Sigmoid colon (tissue), 7 donors: ENCODE measurements at places on chromosomes 5 and 9. TPM values are rescaled to one million over a fixed set of nuclear protein-coding genes. Genes with fewer than 3 reads are reported as not detected.
A peak's percentile ranks its signal among the peaks of the same experiment; 100 is the strongest.

DNA sequence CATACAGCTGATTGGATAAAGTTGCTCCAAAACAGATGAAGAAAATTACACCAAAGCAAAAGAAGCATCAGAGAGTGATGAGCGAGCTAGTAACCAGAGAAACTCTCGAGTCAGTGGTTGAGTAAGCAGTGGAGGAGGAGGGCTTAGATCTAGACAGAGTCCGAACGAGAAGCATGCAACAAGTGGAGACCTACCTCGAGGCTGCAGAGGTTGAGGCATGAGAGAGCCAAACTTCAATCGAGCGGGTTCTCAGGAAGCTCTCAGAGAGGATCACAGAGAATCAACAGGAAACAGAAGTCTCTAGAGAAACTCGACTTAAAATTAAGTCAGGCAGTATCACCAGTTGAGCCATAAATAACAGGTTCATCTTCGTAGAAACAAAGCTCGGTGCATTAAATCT lies 6.1 kb downstream of the RUSC2 start:
- H3K36me3 ChIP-seq, result no peaks in the 10 kb centered on the region
- H3K27me3 ChIP-seq, result no peaks in the 10 kb centered on the region
- H3K4me1 ChIP-seq, result no peaks in the 10 kb centered on the region
- no peak overlapping the region for H3K4me3 ChIP-seq
- H3K27ac ChIP-seq, result peak overlapping the region; percentile 71
- DNase-seq, result no peak

Gene PAPPA
- 6.6 TPM for total RNA-seq

- H3K36me3 ChIP-seq, result no peaks in the 10 kb centered on the region
- no peaks in the 10 kb centered on the region for H3K27me3 ChIP-seq
- H3K4me3 ChIP-seq, result no peak overlapping the region
- H3K4me1 ChIP-seq, result no peaks in the 10 kb centered on the region
Measured at GRCh38 chr9:19994296-19994695, 205.5 kb upstream of the SLC24A2 start.

DNA sequence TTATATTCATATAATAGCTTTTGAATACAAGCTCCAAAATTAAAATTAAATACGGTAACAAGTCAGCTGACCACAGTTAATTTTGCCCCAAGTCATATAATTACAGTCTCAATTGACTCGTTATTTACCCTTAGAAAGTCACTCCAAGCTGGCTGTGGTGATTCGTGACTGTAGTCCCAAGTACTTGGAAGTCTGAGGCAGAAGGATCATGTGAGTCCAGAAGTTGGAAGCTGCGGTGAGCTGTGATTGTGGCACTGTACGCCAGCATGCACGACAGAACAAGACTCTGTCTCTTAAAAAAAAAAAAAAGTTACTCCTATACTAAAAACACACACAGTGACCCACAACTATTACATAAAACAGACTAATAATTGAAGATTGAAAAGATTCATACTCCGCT lies 31.6 kb upstream of the DTWD2 start:
- H3K4me3 ChIP-seq, result no peak overlapping the region
- no peak for DNase-seq
- no peak overlapping the region for H3K27ac ChIP-seq
- H3K27me3 ChIP-seq, result no peaks in the 10 kb centered on the region
- H3K36me3 ChIP-seq, result no peaks in the 10 kb centered on the region
- H3K4me1 ChIP-seq, result no peaks in the 10 kb centered on the region

DNA sequence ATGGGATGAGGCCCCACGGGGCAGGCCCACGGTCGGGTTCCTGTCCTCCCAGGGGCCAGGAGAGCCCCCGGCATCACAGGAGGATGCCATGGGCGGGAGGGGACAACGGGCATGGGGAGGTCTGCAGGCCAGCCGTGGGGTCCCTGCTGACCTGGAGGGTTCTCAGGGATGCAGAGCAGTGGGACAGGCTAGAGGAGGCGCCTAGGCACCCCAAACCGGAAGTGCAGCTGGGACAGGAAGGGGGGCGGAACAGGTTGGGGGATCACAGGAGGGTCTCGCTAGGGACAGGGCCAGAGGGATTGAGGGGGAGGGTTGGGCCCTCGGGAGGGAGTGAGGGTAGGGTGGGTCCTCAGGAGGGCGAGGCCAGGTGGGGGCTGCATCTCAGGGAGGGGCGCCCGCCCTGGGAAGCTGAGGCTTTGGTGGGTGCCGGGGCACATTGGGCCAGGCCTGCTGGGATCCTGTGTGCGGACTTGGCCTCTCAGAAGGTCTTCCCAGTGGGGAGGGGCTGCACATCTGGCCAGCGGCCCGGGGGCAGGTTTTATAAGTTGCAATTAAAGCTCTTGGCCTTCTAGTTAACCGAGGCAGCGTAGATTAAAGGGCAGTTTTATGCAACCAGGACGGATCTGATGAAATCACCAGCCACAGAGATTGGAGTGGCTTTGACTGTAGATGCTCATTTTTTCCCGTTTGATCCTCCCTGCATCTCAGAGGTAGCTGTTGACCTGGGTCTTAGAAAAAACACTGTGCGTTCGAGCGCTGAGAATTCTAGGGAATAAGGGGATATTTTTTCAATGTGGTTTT lies 20.1 kb downstream of the NKD2 start:
- peaks cover 8% of the 10 kb centered on the region for H3K27me3 ChIP-seq
- no peaks in the 10 kb centered on the region for H3K36me3 ChIP-seq
- peak; percentile 59 for DNase-seq
- no peaks in the 10 kb centered on the region for H3K4me1 ChIP-seq
- no peak overlapping the region for H3K4me3 ChIP-seq

- H3K4me3 ChIP-seq, result no peak overlapping the region
- H3K27ac ChIP-seq, result no peak overlapping the region
- no peak for DNase-seq
Measured at GRCh38 chr5:143174714-143175398, 228.6 kb downstream of the NR3C1 start.

- H3K27ac ChIP-seq, result no peak overlapping the region
- no peaks in the 10 kb centered on the region for H3K36me3 ChIP-seq
- no peaks in the 10 kb centered on the region for H3K4me1 ChIP-seq
- DNase-seq, result no peak
Measured at GRCh38 chr9:130971294-130971849, 32.3 kb upstream of the FIBCD1 start.

DNA sequence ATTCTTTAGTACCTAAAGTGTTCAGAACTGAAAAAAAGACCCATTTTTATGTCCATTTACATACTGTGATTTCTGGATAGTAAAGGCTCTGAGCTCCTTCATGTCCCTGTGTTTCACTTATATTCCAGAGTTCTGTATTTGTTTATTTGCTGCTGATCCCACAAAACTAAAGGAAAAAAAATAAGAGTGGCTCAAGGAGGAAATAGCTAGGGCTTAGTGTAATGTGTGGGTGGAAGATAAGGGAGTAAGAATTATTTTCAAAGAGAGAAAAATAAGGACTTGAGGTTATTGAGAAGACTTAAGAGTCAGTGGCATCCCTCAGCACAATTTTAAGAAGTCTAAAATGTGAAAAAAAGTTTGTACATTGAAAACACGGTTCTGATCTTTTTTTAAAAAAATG lies 46.0 kb downstream of the ENTREP1 start:
- no peak overlapping the region for H3K27ac ChIP-seq
- no peak overlapping the region for H3K4me3 ChIP-seq
- no peaks in the 10 kb centered on the region for H3K27me3 ChIP-seq
- peaks cover 8% of the 10 kb centered on the region for H3K4me1 ChIP-seq

- no peaks in the 10 kb centered on the region for H3K4me1 ChIP-seq
- DNase-seq, result no peak
- no peaks in the 10 kb centered on the region for H3K36me3 ChIP-seq
- no peaks in the 10 kb centered on the region for H3K27me3 ChIP-seq
- H3K27ac ChIP-seq, result no peak overlapping the region
Measured at GRCh38 chr5:146548781-146549449, 32.9 kb upstream of the GPR151 start.

DNA sequence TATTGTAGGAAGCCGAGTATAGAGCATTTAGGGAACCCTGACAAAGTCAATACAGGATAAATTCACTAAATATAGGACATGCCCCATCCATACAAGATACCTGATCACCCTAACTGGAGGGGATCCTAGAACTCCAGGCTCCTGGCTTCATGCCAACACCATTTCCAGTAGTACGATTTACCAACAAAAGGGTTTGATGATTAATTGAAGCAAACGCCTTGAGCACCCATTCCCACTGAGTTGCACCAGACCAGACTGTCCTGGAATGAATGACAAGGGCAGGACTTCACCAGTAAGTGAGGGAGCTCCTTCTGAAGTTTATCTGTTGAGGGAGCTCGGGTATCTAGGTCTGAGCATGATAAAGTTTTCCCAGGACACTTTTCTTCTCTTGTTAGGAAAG lies 327.2 kb upstream of the MSX2 start:
- H3K4me3 ChIP-seq, result no peak overlapping the region
- no peaks in the 10 kb centered on the region for H3K27me3 ChIP-seq
- no peak overlapping the region for H3K27ac ChIP-seq
- no peaks in the 10 kb centered on the region for H3K4me1 ChIP-seq
- no peaks in the 10 kb centered on the region for H3K36me3 ChIP-seq
- DNase-seq, result no peak

GRCh38 chr9:114126247-114127060 lies 27.4 kb upstream of the KIF12 start:
- no peaks in the 10 kb centered on the region for H3K27me3 ChIP-seq
- no peaks in the 10 kb centered on the region for H3K36me3 ChIP-seq
- H3K4me3 ChIP-seq, result no peak overlapping the region
- no peak overlapping the region for H3K27ac ChIP-seq

DNA sequence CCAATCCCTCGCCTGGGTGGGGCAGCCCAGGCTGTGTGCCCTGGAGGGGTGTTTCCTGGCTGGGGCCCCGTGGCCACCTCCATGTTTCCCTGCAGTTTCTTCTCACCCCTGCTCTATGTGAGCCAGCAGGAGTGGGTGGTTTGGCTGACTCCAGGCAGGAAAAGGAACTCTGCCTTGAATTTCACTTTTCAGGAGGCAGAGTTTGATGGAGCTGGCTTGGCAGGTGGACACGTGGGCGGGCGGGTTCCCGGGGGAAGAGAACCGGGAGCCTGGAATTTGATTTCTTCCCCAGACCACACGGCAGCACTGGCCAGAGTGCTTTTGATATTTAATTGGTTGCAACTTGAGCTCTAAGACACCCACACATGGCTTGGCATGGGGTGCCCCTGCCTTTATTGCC lies 119.8 kb upstream of the PANK3 start:
- DNase-seq, result no peak
- H3K4me3 ChIP-seq, result no peak overlapping the region
- H3K27me3 ChIP-seq, result no peaks in the 10 kb centered on the region
- H3K36me3 ChIP-seq, result no peaks in the 10 kb centered on the region

GRCh38 chr5:21739096-21739495 lies 1114.0 kb downstream of the CDH12 start:
- H3K27ac ChIP-seq, result no peak overlapping the region
- no peaks in the 10 kb centered on the region for H3K4me1 ChIP-seq
- H3K27me3 ChIP-seq, result no peaks in the 10 kb centered on the region
- no peak for DNase-seq
- H3K36me3 ChIP-seq, result no peaks in the 10 kb centered on the region
- no peak overlapping the region for H3K4me3 ChIP-seq

Gene SEMA5A
- total RNA-seq, result 2.8 TPM

DNA sequence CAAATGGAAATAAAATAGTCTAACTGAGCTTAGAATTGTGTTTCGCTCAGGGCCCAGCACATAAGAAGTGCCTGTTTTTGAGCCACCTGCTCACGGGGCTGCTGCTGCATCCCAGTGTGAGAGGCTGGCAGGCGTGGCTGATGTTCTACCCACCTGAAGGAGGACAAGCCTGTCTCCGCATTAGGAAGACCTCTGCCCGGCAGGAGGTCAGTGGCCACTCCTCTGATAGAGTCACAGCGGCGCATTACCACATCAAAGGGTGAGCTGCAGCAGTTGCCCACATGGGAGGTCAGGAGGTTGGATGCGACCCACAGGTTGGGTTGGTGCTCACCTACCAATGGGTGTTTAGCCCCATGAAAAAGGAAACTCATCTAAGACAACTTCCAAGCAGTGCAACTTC lies 3.7 kb upstream of the SLC6A7 start:
- no peaks in the 10 kb centered on the region for H3K36me3 ChIP-seq
- DNase-seq, result no peak
- H3K27me3 ChIP-seq, result peaks cover 10% of the 10 kb centered on the region
- H3K4me3 ChIP-seq, result no peak overlapping the region

Gene PAEP
- not detected for total RNA-seq
